ENCODE measurements at places on chromosomes 3 and 15.

GRCh38 chr3:65716071-65716751 is 322.5 kb downstream of the MAGI1 start:
- no peaks in the 10 kb centered on the region for H3K36me3 ChIP-seq
- DNase-seq, result no peak
- no peaks in the 10 kb centered on the region for H3K4me1 ChIP-seq
- no peaks in the 10 kb centered on the region for H3K27me3 ChIP-seq
- H3K4me3 ChIP-seq, result no peak overlapping the region

- H3K4me1 ChIP-seq, result peaks cover 55% of the 10 kb centered on the region
- DNase-seq, result no peak
- H3K4me3 ChIP-seq, result peak overlapping the region; percentile 97
Measured at GRCh38 chr3:52537165-52537620, 788 bp downstream of the UQCC5 start.

GRCh38 chr3:101963902-101964362 is 114.6 kb downstream of the NFKBIZ start:
- H3K27me3 ChIP-seq, result no peaks in the 10 kb centered on the region
- H3K4me1 ChIP-seq, result peaks cover 21% of the 10 kb centered on the region
- no peak overlapping the region for H3K4me3 ChIP-seq

GRCh38 chr3:7195934-7196333 is 335.0 kb downstream of the GRM7 start:
- H3K36me3 ChIP-seq, result no peaks in the 10 kb centered on the region
- no peaks in the 10 kb centered on the region for H3K27me3 ChIP-seq
- H3K4me3 ChIP-seq, result no peak overlapping the region
- no peaks in the 10 kb centered on the region for H3K4me1 ChIP-seq
- no peak overlapping the region for H3K27ac ChIP-seq
- DNase-seq, result no peak

- peaks cover 9% of the 10 kb centered on the region for H3K36me3 ChIP-seq
- H3K27me3 ChIP-seq, result peaks cover 6% of the 10 kb centered on the region
- H3K27ac ChIP-seq, result peak overlapping the region; percentile 98
- peak; percentile 31 for DNase-seq
- H3K4me1 ChIP-seq, result peaks cover 19% of the 10 kb centered on the region
Measured at GRCh38 chr3:196431181-196432136, 768 bp downstream of the UBXN7 start.

DNA sequence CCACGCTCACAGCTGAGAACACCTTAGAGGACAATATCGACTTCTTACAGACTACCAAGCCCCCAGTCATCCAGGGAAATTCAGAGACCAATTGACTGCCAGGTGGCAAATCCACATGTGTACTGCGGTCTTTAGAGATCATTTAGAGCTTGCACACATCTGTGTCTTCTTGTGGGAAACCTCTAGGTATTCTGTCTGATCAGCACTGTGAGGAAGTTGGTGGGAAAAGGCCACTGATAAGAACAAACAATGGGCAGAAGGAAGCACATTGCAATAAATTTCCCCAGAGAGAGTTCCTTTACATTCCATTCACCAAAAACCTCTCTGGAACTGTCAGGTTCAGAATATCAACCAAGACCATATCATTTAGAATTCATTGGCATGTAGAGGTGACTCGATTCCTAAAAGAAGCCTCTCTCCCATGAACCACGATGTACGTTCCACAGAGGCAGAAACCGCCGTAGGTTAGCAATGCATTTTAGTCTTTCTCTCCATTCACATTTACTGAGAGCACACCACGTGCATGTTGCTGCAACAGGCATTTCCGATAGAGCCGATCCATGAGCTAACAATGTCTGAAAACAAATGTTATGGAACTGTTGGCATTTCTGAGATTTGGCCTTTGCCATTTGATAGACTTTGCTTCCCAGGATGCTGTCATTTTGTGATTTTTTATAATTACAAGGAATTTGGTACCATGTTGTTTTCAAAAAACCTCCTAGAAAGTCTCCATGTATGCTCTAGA is 287.3 kb upstream of the TPRG1 start:
- H3K36me3 ChIP-seq, result peaks cover 5% of the 10 kb centered on the region
- no peaks in the 10 kb centered on the region for H3K27me3 ChIP-seq
- no peaks in the 10 kb centered on the region for H3K4me1 ChIP-seq
- no peak overlapping the region for H3K4me3 ChIP-seq
- DNase-seq, result no peak

DNA sequence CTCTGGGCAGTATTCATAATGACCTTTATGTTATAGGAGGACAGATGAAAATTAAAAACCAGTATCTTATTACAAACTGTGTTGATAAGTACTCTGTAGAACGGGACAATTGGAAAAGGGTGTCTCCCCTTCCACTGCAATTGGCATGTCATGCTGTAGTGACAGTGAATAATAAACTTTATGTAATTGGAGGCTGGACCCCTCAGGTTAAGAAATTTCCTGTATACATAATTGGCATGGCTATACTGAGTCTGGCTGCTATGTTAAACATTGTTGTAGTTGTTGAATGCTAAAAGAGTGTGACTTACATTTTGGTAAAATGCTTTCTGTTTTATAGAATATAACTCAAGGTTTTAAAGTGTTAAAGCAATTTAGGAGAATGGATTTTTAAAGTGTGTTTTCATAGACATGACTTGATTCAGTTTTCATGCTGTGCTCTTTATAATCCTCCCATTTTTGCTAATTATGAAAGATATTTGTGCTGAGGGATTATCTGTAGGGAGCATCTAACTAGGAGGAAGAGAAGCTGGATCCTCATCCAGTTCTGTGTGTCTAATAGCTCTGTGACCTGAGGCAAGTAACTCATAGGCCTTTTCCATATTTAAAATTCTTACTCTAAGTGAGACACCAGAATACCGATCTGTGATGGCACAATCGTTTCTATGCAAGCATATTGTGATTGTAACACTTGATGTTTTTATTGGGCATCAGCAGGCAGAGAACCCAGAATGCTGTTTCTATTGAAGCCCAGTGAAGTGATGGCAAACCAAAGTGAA is 13.0 kb downstream of the KBTBD12 start:
- peaks cover 10% of the 10 kb centered on the region for H3K4me1 ChIP-seq
- H3K36me3 ChIP-seq, result no peaks in the 10 kb centered on the region
- H3K27ac ChIP-seq, result no peak overlapping the region
- no peak for DNase-seq

DNA sequence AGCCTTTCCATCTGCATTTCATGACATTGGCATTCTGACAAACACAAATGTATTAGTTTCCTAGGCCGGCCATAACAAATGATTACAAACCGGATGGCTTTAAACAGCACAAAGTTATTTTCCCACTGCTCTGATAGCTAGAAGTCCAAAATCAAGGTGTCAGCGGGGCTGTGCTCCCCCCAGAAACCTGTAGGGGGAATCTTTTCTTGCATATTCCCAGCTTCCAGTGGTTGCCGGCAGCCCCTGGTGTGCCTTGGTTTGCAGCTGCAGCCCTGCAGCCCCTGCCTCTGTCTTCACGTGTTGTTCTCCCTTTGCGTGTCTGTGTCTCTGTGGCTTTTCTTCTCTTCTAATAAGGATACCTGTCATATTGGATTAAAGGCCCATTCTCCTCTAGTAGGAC is 79.0 kb upstream of the CDV3 start:
- peaks cover 45% of the 10 kb centered on the region for H3K4me1 ChIP-seq
- peaks cover 2% of the 10 kb centered on the region for H3K36me3 ChIP-seq
- no peak for DNase-seq
- no peak overlapping the region for H3K4me3 ChIP-seq

DNA sequence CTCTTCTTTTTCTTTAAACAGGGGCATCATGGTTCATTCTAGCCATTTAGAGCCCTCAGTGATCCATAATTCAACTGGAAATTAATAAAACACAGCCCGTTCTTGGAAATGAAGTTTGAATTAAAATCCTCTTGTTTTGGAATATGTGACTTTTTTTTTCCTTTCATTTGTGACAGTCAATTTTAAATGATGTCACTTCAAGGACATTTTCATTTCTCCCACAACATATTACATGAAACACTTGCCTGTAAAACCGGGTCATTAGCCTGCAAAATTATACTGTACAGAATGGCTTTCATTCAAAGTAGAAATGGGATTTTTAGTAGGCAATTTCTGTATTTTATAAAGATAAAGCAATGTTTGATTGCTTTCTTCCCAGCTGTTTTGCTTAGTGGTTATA is 789 bp upstream of the SEMA6D start:
- H3K36me3 ChIP-seq, result no peaks in the 10 kb centered on the region
- no peak overlapping the region for H3K27ac ChIP-seq
- H3K27me3 ChIP-seq, result peaks cover 39% of the 10 kb centered on the region
- peaks cover 3% of the 10 kb centered on the region for H3K4me1 ChIP-seq

DNA sequence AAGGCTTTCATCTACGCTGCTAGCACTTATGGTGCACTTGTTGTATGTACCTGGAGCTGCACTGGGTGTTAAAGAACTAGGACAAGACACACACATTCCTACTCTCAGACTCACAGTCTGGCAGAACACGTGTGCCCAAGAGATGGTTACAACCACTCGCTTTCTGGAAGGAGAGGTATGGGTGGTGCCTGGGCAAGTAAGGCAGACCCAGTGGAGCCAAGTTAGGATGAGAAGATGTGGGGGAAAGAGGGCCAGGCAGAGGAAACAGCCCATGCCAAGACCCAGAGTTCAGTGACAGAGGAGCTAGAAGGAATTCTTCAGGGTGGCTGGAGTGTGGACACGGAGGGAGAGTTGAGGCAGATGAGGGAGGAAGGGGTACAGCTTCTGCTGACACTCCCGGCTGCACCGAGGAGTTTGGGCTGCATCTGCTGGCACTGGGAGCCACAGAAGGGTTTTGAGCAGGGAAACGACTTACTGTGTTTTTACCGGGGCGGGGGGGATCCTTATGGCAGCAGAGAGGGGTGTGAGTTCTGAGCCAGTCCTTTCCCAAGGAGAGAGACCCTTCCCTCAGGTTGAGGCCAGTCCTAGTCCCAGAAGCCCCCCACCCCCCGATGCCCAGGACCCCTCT is 59.0 kb downstream of the GRIP2 start:
- no peak overlapping the region for H3K4me3 ChIP-seq
- DNase-seq, result no peak
- H3K4me1 ChIP-seq, result no peaks in the 10 kb centered on the region
- peak overlapping the region; percentile 6 for H3K27ac ChIP-seq
- H3K27me3 ChIP-seq, result no peaks in the 10 kb centered on the region

DNA sequence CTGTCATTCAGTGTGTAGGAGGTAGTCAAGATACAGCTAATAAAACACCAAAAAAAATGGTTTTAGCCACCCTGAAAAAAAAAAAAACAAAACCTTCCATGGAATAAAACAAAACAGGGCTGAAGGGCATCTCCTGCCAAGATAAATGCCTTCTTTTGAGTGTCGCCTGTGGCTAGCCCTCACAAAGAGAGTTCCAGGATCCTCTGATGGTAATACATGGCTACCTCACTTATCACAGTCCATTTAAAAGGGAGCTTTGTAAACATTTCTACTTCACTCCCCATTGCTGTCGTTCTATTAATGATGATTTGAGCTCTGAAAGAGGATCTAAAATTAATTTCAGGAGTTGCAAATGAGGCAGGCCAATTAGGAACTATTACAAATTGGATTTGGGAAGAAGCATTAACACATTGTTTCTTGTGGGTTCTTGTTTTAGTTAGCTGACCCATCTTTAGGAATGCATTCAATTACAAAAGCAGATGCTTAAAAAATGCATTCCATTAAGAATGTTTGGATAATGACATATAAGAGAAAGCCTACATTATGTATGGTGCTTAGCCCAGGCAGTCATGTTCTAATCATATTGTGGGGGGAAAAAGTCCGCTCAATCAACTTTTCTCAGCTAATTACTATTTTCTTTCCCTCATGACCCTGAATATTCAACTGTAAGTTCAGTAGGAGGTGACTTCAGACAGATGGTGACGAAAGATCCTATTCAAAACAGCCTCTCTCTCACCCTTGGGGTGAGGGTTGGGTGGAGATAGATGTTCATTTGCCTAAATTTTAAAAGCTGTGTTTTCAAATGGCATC is 255.1 kb upstream of the WNT5A start:
- no peaks in the 10 kb centered on the region for H3K36me3 ChIP-seq
- H3K4me3 ChIP-seq, result no peak overlapping the region
- no peaks in the 10 kb centered on the region for H3K27me3 ChIP-seq
- H3K27ac ChIP-seq, result no peak overlapping the region

- no peak overlapping the region for H3K27ac ChIP-seq
- no peak overlapping the region for H3K4me3 ChIP-seq
- DNase-seq, result no peak
- H3K4me1 ChIP-seq, result no peaks in the 10 kb centered on the region
- H3K27me3 ChIP-seq, result no peaks in the 10 kb centered on the region
- no peaks in the 10 kb centered on the region for H3K36me3 ChIP-seq
Measured at GRCh38 chr3:64621275-64621674, 66.5 kb downstream of the ADAMTS9 start.

DNA sequence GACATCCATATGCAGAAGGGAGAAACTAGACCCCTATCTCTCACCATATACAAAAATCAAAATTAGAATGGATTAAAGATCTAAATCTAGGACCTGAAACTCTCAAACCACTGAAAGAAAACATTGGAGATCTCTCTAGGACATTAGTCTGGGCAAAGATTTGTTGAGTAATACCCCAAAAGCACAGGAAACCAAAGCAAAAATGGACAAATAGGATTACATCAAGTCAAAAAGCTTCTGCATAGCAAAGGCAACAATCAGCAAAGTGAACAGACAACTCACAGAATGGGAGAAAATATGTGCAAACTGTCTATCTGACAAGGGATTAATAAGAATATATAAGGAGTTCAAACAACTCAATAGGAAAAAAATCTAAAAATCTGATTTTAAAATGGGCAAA is 54.8 kb downstream of the MYO9A start:
- no peaks in the 10 kb centered on the region for H3K27me3 ChIP-seq
- H3K36me3 ChIP-seq, result no peaks in the 10 kb centered on the region
- DNase-seq, result no peak
- no peak overlapping the region for H3K4me3 ChIP-seq
- H3K27ac ChIP-seq, result no peak overlapping the region
- H3K4me1 ChIP-seq, result no peaks in the 10 kb centered on the region

- H3K27me3 ChIP-seq, result peaks cover 6% of the 10 kb centered on the region
- DNase-seq, result no peak
- H3K4me1 ChIP-seq, result no peaks in the 10 kb centered on the region
- no peak overlapping the region for H3K27ac ChIP-seq
- H3K36me3 ChIP-seq, result no peaks in the 10 kb centered on the region
- H3K4me3 ChIP-seq, result no peak overlapping the region
Measured at GRCh38 chr3:62134061-62134496, 239.3 kb downstream of the FEZF2 start.

DNA sequence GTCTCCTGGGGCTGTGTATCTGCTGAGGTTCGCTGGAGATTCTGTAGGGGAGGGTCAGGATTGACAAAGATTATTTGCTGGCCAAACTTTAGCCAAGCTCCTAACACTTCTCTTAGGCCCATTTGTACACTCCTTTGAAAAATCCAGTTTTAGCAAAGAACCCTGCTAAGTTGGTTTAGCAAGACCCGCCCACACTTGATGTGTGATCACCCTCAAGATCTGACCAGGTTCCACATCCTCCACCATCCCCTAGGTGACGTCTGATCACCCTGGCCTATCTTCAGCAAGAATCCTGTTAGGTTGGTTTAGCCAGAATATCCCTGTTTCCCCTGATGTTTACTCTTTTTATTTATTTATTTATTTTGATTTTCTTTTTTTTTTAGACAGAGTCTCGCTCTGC is 14.8 kb upstream of the SLC35G2 start:
- H3K27me3 ChIP-seq, result peaks cover 8% of the 10 kb centered on the region
- peaks cover 3% of the 10 kb centered on the region for H3K4me1 ChIP-seq
- no peak for DNase-seq
- H3K27ac ChIP-seq, result no peak overlapping the region
- H3K4me3 ChIP-seq, result no peak overlapping the region

GRCh38 chr3:117874904-117875874 is 1159.5 kb downstream of the IGSF11 start:
- no peaks in the 10 kb centered on the region for H3K27me3 ChIP-seq
- no peak overlapping the region for H3K4me3 ChIP-seq
- DNase-seq, result no peak
- H3K4me1 ChIP-seq, result no peaks in the 10 kb centered on the region

Data from activated CD8-positive, alpha-beta T cell treated with anti-CD3 and anti-CD28 coated beads, Interleukin-2, amount 10 ng/mL, durations not matched to agents 7 days and 5 days (primary cell).